Liver (tissue), 10 donors: ENCODE measurements at places on chromosomes 16 and 17.

DNA sequence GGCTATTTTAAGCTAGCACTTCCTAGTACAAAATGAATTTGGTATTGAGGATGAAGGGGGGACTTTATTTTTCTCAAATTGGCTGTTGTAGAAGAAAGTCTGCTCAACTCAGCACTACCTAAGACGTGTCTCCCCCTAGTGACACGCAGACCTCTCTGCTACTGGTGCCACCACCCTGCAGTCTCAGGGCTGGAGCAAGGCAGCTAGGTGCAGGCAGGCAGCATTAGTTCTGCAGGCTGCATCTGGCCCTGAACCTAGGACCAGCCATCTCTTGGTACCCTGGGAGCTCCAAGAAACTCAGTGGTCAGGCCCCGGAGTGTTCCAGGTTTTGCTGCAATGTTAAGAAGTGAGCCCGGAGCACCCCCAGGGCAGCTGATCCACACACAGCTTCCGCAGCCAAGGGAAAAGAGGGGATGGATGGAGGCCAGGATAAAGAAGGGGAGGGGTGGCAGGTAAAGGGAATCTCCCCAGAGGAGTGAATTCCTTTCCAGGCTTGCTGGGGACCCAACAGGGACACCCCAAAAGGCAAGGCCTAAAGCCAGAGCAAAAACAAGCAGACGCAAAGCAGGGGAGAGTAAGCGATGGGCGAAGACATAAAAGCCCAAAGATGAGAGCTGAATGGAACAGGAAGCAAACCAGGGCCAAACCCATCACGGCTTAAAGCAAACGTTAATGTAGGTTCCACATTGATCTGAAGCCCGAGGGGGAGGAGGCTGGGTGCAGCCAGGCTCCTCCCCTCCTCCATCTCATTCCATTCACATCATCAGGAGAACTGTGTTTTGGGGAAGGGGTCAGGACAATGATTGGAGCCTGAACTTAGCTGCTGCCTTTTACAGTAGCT, 200.5 kb downstream of the ZFHX3 start:
- no peak overlapping the region for H3K4me3 ChIP-seq
- no peak for DNase-seq
- no peaks in the 10 kb centered on the region for H3K36me3 ChIP-seq
- peaks cover 9% of the 10 kb centered on the region for H3K4me1 ChIP-seq
- H3K27me3 ChIP-seq, result no peaks in the 10 kb centered on the region

DNA sequence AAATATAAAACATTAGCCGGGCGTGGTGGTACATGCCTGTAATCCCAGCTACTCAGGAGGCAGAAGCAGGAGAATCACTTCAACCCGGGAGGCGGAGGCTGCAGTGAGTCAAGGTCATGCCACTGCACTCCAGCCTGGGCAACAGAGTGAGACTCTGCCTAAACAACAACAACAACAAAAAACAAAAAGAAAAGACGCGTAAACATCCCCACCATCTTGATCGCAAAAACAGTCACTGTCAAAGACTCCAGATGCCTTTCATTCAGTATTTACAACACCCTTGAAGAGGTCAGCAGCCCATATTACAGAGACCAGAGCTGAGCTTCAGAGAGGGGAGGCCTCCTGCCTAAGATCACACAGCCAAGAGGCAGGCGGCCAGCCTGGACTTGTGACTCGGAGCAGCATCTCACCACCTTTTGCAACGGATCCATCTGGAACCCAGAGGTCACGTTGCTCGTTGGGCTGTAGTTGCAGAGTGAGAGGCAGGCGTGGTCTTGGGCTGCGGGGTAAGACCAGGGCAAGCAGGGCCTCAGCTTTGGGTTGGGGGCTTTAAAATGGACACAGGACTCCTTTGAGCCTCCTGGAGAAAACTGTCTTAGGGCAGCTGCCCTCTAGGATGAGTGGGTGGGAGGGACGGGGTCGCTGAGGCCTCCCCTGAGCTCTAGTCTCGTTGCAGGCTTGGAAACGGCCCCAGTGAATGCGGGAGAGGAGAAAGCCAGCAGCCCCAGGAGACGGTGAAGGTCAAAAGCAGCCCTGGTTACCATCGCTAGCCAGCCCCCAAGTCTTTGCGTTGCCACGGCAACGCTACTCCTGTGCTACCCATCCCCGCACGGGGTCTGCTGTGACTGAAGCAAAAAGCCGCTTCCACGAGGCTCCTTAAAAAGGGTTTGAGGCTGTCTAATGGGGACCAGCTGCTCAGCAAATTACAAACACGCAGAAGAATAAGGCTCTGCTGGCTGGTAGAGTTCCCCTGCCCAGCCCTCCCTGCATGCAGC, 26.1 kb downstream of the LGALS3BP start:
- H3K36me3 ChIP-seq, result no peaks in the 10 kb centered on the region
- no peaks in the 10 kb centered on the region for H3K27me3 ChIP-seq
- no peak for DNase-seq

DNA sequence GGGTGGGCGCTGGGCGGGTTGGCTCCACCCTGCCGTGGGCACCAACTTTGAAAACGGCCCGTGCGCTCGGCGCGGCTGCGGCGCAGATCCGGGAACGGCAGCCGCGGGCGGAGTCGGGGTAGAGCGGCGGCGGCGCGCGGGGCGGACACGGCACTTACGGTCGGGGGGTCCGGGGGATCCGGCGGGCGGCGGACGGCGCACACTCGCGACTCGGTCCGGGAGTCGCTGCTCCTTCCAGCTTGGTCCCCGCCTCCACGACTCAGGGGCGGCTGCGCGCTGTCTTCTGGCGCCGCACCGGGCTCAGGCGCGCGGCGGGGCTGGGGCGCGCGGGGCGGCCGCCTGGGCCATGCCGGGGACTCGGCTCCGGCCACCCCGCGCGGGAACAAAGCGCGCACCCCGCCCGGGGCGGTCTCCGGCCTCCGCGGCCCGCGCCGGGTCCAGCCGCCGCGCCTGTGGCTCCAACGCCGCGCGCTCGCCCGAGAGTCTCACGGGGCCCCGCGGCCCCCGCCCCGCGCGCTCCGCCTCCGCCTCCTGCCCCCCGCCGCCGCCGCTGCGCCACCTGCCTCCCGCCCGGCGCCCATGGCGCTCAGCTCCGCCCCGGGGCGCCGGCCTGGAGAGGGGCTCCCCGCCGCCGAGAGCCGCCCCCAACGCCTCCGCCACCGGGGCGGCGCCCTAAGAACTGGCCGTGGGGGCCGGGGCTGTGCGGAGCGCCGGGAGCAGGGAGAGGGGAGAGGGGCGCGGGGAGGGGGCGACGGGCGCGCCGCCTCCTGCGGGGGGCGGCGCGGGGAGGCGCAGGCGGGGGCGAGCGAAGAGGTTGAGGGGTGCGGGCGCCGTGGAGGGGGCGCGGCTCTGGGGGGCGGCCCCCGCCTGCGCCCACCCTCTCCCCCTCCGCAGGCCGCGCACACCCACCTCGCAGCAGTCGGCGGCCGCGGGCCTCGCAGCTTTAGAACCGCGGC, 35.9 kb downstream of the CBFA2T3 start:
- H3K4me1 ChIP-seq, result peaks cover 9% of the 10 kb centered on the region
- H3K27ac ChIP-seq, result no peak overlapping the region
- no peaks in the 10 kb centered on the region for H3K27me3 ChIP-seq
- no peaks in the 10 kb centered on the region for H3K36me3 ChIP-seq

DNA sequence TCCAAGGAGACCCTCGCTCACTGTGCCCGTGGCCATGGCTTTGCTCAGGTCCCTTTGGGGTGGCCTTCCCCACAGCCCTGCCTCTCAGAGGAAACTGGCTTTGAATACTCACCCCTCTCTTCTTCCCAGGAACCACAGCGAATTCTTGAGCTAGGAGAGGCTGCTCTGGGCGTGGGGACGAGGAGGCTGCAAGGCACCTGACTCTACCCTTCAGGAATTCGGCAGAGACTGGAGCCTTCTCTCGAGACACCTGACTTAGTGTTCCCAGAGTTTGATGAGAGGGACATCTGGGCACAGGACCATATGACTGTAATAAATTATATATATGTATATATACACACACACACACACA, 6.2 kb downstream of the LLGL2 start:
- H3K4me1 ChIP-seq, result peaks cover 9% of the 10 kb centered on the region
- no peak overlapping the region for H3K4me3 ChIP-seq
- H3K27me3 ChIP-seq, result no peaks in the 10 kb centered on the region
- peaks cover 10% of the 10 kb centered on the region for H3K36me3 ChIP-seq
- H3K27ac ChIP-seq, result no peak overlapping the region

GRCh38 chr17:42246515-42246914, 29.7 kb downstream of the STAT5B start:
- H3K4me1 ChIP-seq, result peaks cover 13% of the 10 kb centered on the region
- H3K27ac ChIP-seq, result no peak overlapping the region
- H3K27me3 ChIP-seq, result no peaks in the 10 kb centered on the region
- no peaks in the 10 kb centered on the region for H3K36me3 ChIP-seq
- no peak for DNase-seq

DNA sequence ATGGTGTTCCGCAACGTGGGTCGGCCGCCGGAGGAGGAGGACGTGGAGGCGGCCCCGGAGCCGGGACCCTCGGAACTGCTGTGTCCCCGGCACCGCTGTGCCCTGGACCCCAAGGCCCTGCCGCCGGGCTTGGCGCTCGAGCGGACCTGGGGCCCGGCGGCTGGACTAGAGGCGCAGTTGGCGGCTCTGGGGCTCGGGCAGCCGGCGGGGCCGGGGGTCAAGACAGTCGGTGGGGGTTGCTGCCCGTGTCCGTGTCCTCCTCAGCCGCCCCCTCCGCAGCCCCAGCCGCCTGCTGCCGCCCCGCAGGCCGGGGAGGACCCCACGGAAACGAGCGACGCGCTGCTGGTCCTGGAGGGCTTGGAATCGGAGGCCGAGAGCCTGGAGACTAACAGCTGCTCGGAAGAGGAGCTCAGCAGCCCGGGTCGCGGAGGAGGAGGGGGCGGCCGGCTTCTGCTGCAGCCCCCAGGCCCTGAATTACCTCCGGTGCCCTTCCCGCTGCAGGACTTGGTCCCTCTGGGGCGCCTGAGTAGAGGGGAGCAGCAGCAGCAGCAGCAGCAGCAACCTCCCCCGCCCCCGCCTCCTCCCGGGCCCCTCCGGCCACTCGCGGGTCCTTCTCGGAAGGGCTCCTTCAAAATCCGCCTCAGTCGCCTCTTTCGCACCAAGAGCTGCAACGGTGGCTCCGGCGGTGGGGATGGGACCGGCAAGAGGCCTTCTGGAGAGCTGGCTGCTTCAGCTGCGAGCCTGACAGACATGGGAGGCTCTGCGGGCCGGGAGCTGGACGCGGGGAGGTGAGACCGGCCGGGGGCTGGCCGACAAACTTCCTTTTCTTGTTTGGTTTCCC, 821 bp downstream of the SOCS7 start:
- H3K4me3 ChIP-seq, result peak overlapping the region; percentile 98
- H3K27ac ChIP-seq, result peak overlapping the region; percentile 44
- peaks cover 19% of the 10 kb centered on the region for H3K4me1 ChIP-seq
- peak; percentile 40 for DNase-seq
- H3K36me3 ChIP-seq, result no peaks in the 10 kb centered on the region
